Transverse colon (tissue), 4 donors: ENCODE measurements at places on chromosomes 12 and 14.

DNA sequence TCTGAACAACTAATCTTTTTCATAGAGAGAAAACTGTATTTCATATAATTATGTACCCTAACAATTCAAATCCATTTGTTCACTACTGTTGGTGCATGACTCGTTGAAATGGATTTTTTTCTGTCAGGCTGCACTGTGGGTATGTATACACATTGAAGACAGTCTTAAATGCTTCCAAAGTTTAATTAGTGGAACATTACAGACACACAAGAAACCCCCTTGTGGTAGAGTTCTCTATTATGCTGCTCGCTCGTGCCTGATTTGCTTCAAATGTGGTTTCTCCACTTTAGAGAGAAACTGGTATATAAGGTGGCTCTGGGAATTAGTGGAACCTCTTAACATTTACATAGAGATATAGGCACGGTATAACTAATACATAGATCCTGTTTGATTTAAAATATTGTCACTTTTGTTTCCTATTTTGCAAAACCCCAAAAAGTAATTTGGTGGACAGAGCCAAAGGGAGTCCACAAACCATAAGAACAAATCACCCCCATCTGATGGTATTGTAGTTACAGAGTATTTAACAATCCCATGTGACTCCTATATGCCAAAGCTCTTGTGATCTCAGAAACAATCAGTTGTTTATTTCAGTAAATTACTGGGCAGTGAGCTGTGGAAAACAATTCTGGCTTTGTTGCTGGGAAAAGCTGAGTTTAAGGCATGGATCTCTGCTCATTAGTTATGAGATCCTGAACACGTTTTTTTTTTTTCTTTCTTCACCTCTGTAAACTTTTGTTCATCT is 159.5 kb downstream of the BRMS1L start:
- DNase-seq, result no peak

DNA sequence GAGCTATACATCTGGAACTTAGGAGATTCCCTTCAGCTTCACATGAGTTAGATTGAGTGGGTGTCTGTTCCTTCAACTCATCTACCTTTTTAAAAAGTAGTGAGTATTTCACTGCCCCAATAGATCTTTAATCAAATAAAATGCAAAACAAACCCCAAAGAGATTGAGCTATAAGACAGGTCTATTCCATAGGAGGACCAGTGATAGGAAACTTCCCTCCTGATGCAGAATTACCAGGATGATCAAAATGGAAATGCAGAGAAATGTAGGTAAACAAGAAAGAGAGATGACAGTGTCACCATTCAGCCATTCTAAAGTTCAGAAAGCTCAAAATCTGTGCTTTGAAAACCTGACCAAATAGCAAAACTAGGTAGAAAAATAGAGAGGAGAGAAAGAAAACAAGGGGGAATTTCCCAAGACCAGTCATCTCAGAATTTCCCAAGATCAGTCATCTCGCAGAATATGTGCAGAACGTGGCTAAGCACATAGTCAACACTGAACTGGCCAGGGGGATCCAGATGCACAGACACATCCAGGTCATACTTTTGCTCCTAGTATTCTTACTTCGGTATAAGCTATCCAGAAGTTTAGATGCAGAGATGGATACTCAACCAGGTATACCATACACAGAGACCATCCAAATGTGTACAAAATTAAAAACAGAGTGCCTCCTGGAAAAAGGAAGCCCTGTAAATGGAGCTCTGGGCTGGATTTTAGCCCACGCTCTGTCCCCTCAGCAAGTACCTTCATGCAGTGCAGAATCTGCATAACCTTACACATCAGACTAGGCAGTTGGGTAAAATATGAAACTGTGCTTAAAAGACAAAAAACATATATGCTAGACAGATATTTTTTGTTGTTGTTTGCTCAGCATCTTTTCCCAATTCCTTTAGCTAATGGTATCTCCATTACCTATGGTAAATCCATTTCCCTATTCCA is 27.4 kb downstream of the SLC41A2 start:
- DNase-seq, result no peak

DNA sequence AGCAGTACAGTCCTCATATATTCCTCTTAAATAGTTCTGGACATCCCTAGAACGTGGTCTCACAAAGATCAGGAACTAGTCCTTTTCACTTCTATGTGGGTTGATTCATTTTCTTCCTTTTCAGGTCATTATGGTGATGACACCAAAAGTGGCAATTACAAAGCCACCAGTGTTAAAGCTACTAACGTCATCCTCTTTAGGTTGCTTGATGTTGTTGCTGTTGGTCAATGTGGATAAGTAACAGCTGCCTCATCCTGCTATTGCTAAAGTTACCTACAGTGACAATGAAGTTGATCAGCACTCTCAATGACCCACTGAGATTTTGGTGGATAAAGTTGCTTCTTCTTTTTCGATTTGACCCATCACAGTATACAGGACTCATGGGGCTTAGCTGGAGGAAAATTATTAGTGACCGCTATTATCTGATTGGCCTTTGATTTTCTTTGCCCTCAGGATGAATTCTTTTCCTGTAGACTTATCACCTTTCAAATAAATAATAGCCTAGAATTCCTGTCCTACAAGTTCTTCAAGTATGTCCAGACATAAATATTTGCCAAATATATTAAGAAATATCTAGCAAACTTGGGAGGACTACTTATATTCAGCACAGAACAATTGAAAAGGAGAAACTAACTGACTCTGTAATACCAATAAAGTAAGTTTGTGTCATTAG is 54.0 kb upstream of the ATP2B1 start:
- DNase-seq, result no peak

DNA sequence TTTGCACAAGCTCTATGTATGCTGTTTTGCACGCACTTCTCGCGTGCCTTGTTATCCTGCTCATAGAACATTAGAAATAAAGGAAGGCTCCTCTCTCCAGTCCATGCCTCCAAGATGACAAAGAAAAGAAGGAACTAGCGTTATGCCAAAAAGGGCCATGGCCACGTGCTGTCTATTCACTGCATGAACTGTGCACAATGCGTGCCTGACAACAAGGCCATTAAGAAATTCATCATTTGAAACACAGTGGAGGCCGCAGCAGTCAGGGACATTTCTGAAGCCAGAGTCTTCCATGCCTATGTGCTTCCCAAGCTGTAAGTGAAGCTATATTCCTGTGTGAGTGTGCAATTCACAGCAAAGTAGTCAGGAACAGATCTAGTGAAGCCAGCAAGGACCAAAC is 22.2 kb upstream of the PRMT8 start:
- no peak for DNase-seq

DNA sequence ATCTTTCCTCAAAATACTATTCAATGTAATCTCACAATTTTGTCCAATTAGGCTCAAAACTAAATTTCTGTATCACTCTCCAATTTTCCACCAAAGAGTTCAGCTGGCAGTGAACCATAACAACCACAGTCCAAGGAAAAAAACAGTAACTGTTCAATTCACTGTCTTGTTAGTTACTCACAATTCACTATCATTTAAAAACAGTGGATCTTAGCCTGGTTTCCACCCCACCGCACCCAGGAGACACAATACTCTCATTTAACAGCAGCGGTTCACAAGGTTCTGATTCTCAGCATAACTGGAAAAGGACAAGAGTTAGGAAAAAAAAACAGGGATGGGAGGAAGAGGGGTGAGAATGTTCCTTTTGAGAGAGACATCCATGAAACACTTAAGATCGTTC is 40.5 kb downstream of the MED13L start:
- no peak for DNase-seq

- DNase-seq, result peak; percentile 77
Measured at GRCh38 chr12:116434155-116435011, 124.8 kb upstream of the MAP1LC3B2 start.

DNA sequence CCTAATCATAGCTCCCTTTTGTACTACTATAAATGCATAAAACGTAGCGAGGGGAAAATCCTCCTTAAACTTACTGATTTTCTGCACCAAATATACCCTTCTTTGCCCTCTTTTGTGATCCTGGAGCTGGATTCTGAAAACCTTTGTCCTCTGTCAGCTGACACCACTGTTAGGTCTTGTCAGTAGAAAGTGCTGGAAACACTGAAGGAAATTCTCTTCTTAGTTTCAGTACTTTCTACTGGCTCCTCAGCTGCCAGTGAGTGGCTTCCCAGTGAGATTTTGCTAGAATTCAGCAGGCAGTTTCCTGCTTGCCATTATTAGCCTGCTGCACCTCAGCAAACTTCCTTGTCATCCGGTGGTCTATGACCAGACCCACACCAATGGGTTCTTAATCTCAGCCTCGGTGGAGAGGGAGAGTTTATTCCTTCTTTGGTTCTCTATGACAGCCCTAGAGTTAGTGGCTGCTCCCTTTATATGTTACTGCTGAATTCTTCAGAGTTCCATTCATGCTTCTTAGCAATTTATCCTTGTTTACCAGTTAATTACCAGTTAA is 476.2 kb downstream of the FSCB start:
- DNase-seq, result no peak

DNA sequence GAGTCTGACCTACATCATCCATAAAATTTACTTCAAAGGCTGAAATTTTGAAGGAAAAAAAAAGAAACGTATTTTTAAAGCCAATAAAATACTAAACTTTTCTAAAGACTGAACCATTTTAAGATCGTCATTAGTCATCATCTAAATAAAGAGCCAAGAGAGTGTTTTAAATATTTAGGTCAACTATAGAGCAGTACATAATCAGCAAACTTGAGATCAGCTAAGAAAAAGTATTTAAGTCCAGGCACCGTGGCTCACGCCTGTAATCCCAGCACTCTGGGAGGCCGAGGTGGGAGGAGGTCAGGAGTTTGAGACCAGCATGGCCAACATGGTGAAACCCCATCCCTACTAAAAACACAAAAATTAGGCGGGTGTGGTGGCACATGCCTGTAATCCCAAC is 35.5 kb downstream of the HECTD1 start:
- DNase-seq, result no peak

GRCh38 chr12:86179855-86180254 is 76.3 kb downstream of the MGAT4C start:
- DNase-seq, result no peak
